ENCODE measurements at places on chromosomes 7 and 10.

DNA sequence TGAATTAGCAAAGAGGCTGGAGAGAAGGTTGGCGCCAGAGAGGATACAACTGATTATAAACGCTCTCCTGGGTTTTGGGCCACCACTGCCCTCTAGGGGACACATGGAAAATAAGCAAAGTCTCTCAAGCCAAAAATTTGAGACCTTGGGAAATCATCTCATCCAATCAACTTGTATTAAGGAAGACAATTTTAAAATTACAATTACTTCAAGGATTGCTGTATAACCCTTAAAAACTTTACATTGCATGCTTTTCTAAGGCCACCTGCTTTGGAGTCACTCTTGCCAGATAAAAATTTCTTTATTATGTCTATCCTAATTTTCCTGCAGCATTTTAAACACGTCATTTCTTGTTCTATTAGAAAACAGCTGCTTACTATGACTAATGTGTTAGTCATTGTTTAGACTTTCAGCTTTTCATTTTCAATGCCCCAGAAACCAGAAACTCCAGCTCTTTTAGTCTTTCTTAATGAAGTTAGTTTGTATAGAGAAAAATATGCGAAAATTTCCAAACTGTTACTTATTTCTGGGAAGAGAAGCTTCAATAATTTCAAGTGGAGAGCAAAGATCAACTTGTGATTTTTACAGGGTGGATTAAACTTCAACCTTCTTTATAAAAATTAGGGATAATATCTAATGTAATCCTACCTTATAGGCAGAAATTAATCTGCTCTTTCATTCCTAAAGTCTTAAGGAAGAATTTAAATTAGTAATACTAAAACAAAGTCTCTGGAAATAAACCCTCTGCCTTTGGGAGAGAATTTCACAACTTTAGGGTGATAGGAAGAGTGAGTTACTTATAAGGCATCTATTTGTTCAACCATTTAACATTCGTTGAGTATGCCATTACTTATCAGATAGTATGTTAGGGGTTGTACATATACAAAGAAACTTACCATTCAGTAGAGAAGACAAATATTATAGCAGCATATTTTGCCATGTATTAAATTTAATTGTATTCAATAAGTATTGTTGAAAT lies 20.6 kb upstream of the RHOBTB1 start:
- peak; percentile 24 for DNase-seq

DNA sequence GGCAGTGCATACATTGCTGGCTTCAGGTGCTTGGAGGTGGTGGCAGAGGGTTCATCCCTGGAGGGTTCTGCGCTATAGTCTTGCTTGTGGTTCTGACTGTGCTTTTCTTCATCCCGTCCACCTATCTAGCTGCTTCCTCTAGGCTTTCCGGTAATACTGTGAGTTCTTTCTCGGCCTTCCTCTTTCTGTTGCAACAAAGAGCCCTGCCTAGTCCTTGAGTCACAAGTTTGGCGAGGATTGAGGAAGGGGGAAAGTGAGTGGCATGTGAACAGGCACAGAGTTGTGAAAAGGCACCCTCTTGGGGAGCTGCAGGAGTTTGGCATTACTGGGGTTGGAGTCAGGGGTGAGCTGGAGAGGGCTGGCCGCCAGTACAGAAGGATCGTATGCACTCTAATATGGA lies 123.0 kb downstream of the SH2D4B start:
- no peak for DNase-seq

- DNase-seq, result no peak
These were observed 702.3 kb downstream of the LRMDA start for GRCh38 chr10:76133597-76134255.

DNA sequence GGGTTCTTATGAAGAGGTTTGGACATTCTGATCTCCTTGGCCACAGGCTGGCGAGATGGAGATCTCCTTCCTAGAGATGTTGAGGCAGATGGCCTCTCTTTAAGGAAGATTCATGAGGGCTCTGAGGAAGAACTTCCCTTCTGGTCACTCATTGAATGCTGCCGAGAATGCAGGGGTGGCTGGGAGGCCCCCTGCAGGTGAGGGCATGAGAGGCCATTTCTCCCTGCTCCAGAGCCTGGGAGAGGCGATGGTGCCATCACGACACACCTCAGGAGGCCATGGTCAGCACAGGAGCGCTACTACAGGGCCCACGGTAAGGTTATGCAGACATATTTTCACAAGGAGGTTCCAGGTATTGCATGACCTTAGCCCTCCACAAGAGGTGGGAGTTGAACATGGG lies 40.2 kb downstream of the CXCL12 start:
- no peak for DNase-seq

DNA sequence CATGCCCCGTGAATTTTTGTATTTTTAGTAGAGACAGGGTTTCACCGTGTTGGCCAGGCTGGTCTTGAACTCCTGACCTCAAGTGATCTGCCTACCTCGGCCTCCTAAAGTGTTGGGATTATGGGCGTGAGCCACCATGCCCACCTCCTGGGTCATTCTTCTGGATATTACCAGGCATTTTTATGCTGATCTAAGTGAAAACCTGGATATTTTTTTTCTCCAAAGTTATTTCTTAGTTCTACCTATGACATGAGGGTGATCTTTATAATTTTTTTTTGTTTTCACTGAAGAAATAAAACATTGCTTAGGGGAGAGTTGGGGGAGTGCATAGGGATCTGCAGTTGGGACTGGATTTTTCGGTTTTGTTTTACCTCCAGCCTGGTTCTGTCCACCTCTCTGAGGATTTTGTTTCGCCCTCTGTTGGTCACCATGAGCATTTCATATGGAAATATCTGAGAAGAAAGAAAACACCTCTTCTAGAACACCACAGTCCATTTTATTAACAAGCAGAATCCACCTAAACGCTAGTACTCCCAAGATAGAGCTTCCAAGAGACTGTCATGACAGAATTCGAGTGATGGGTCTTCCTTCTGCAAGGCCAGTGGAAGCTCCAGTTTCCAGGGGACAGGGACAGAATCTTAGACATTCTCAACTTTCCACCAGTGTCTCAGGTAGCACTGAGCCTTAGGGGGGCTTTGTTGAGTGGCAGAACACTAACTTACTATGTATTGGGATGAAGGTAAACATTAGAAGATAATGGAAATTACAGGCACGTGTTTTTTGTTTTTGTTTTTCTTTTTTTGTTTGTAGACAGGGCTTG lies 33.4 kb upstream of the AFAP1L2 start:
- DNase-seq, result no peak

DNA sequence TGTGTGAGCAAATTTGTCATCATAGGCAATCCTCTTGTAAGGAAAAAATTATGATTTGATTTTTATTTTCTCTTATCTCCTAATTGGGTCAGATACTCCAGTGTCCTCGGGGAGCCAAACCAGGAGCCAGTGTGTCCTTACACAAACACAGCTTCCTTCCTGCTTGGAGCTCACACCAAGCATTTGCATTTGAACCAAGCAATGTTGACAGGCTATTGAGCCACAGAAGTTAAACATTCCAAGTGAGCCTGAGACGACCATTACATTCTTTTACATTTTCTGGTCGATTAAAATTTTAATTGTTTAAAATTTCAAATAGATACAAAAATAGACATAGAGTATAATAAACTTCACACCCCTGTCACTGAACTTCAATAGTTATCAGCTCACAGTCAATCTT lies 194.8 kb downstream of the CFTR start:
- no peak for DNase-seq

GRCh38 chr10:4514445-4515108 lies 311.4 kb upstream of the AKR1E2 start:
- no peak for DNase-seq

GRCh38 chr10:26690731-26691475 lies 6.6 kb upstream of the PDSS1 start:
- no peak for DNase-seq

DNA sequence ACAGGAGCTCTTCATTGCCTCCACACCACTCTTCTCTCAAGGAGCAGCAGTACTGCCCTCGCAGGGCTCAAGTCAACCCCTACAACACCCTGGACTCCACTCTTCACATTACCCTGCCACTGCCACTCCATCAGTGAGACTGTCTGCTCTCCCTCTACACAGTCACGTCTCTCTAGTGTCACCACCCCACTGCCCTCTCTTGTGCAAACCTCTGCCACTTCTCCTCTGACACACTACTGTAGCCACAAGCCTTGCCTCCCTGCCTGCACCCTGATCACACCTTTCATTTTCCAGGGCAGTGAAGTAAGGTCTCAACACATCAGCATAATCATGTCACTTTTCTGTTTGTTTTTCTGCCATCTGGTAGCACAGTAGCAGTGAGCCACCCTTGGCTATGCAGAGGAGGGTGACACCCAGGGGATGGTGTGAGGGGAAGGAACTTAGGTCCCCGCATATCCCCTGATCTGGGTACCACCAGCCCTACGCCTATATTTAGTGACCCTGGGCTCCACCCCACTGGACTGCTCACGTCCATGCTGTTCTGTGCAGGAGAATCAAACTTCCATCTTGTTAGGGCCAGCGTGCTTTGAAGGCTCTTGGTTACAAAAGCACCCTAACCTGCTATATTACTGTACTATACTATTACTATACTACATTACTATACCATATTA lies 1.6 kb downstream of the C10orf143 start:
- DNase-seq, result no peak

All from stimulated activated CD4-positive, alpha-beta T cell treated with anti-CD3 and anti-CD28 coated beads, Interleukin-12 subunit alpha, Interleukin-12 subunit beta, amount 100 ng/mL, for 48 hours (primary cell).